Anterior cingulate cortex (tissue), 58 donors: ENCODE measurements at places on chromosomes 2 and 18.

- DNase-seq = no peak
Observed at GRCh38 chr18:45589356-45590035, 25.8 kb upstream of the SLC14A2 start.

DNA sequence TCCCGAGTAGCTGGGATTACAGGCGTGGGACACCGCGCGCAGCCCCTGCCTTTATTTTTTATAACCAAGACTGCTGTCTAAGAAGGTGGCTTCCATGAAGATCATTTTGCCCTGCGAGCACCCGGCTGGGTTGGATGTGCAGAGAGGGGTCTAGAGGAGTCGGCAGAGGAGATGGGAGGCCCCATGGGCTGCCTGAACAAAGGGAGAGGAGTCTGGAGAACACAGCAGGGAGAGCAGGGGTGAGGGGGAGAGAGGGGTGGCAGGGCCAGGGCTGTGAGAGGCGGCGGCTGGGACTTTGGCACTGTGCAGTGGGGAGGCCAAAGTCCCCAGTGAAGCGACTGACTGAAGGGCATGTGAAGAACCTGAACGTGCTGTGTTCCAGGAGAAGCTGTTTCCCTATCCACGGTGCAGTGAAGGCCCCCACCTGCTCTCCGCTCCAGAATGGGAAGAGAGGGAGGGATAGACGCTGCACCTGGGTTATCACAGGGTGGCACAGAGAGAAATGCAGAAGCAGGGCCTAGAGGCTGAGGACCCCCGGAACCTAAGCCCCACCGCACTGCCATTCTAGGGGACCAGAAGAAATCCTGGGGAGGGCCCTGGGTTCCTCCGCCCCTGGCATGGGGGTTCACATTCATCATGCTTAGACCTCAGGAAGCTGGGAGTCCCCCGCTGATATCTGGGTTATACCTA, 24.8 kb upstream of the FOSL2 start:
- no peak for DNase-seq

GRCh38 chr2:85174943-85175342, 41.8 kb downstream of the TCF7L1 start:
- no peak for DNase-seq

GRCh38 chr2:31384351-31384750, 30.2 kb downstream of the XDH start:
- no peak for DNase-seq

- DNase-seq = no peak
Observed at GRCh38 chr2:133777574-133777960, 209.3 kb upstream of the NCKAP5 start.

GRCh38 chr2:169684135-169684565, 10.1 kb downstream of the CFAP210 start:
- no peak for DNase-seq

GRCh38 chr18:40938615-40939014, 1016.4 kb upstream of the PIK3C3 start:
- DNase-seq = no peak

- DNase-seq = no peak
Observed at GRCh38 chr2:168884975-168885374, 5.3 kb downstream of the SPC25 start.

- DNase-seq = no peak
Observed at GRCh38 chr18:79965119-79965902, 868 bp downstream of the HSBP1L1 start.

DNA sequence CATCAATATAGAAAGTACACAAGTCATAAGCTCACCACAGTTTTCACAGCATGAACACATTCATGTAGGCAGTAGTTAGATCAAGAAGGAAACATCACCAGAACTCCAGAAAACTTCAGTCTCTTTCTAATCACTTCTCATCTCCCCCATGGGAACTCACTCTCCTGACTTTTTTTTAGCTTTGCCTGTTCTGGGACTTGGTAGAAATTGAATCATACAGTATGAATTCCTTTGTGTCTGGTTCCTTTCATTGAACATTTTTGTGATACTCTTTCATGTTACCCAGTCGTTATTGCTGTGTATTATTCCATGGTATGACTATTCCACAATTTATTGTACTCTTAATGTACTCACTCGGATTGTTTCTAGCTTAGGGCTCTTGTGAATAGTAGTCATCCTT, 160.2 kb downstream of the TAF4B start:
- DNase-seq = no peak

DNA sequence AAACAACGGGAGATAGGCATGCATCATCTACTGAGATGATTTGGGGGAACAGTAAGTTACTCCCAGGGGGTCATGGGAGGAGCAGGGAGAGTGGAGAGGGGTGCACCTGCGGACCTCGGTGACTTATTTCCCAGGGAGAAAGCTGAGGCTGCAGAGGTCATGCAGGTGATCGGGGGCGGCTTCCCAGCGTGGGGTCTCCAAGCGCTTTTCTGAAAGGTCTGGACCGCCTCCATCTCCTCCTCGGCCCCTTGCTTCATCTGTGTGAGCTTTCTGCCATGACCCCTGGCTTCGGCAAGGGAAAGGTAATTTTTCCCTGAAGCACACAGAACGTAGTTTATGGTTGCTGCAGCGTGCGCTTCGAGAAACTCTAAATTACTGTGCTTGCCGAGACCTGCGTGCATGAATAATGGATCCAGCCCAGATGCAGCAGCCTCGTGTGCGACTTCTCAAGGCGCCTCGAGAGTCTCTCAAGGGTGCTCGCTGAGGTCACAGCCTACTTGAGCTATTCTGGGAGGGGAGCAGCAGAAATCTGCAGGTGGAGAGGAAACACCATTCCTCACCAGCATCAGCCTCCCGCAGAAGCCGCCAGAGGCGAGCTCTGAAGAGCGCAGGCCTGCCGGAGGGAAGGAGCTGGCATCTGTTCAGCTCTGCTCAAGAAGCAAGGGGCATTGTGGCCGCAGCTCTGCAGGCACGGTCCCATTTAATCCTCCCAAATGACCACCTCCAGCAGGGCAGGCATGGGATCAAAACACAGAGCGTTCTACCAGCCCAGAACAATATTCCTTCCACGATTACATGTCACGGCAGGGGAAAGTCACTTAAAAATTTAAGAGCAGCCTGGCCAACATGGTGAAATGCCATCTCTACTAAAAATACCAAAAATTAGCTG, 308.4 kb upstream of the MYT1L start:
- no peak for DNase-seq

DNA sequence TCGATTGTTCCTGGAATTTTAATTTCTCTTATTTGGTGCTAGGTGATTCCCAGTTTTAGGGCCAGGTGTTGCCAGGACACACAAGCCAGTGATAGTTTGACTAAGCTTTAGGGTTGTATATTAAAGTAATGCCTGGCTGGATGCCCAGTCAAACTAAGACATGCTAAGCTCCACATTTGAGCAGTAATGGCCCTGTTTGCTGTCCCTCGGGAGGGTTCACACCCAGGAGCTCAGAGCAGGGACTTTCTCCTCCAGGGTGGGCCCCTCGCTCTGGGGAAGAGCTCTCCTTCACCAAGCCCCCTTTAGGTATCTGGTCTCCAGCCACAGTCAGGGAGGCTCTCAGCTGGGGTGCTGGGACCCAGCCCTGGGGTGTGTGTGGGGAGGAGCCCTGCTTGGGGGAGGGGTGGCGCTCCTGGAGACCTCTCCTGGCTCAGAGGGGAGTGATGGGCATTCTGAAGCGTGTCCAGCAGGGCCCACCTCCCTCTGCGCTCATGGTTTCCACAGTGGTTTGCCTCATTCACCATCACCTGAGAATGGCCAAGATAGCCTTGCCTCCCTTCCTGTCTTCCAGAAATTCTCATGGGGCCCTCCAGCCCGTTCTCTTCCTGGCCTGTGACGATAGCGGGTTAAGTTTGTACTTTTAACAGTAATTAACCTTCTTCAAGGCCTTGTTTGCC, 31.7 kb downstream of the INPP4A start:
- no peak for DNase-seq
